Stimulated activated CD4-positive, alpha-beta T cell treated with anti-CD3 and anti-CD28 coated beads, TNF-alpha, amount 100 ng/mL, for 1 hour (primary cell): ENCODE measurements at places on chromosomes 2 and 18.

DNA sequence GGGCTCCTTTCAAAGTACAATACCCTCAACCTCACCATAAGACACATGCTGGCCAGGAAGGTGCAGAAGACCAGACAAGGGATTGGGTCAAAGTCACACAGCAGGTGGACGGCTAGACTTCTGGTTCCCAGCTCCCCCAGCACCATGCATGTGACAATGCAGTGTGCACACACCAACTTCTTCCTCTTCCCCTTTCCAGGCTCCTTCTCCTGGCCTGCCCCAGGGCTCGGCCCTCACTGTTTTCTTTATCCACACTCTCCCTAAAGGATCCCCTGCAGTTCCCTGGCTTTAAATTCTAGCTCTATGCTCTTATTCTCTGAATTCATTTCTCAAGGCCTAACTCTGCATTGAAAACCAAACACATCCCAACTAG is 82.3 kb downstream of the LOXHD1 start:
- DNase-seq: no peak

DNA sequence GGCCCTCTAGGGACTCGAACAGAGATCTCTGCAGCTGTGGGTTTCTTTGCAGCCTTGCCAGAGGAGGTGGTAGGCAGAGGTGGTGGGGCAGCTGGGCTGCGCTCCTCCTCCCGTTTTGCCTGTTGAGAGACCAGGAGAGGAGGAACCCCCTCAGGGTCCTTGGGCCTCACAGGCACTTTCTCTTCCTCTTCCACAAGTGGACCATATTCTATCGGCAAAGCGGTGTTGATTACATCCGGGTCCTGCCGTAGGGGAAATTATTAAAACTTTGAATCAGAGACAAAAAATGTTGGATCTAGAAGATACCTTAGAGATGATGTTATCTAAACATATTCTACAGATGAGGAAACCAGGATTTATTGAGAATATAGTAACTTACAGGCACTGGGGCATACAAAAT is 78.5 kb downstream of the CLIP4 start:
- no peak for DNase-seq

DNA sequence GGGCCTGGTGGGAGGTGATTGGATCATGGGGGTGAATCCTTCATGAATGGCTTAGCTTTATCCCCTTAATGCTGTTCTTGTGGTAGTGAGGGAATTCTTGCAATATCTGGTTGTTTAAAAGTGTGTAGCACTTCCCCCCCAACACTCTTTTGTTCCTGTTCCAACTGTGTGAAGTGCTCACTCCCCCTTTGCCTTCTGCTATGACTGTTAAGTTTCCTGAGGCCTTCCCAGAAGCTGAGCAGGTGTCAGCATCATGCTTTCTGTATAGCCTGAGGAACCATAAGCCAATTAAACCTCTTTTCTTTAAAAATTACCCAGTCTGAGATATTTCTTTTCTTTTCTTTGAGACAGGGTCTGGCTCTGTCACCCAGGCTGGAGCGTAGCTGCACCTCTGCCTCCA is 139.4 kb downstream of the RNF152 start:
- DNase-seq: no peak

DNA sequence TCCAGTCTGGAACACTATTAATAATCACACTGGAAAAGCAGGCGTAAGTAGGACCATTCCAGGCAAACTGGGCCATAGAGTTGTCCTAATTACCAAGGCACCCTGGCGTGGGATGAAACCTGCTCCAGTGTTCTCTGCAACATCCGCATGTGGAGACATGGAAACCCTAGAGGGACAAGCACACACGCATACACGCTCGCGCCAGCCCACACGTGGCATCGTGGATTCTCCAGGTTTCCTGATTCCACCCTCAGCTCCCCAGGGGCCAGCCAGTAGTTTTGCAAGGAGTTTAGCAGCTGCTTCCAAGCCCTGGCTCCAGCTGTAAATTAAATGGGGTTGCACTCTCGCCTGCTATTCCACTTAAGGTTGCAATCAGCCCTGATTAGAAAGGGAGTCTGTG is 127.7 kb downstream of the DYSF start:
- DNase-seq: no peak

DNA sequence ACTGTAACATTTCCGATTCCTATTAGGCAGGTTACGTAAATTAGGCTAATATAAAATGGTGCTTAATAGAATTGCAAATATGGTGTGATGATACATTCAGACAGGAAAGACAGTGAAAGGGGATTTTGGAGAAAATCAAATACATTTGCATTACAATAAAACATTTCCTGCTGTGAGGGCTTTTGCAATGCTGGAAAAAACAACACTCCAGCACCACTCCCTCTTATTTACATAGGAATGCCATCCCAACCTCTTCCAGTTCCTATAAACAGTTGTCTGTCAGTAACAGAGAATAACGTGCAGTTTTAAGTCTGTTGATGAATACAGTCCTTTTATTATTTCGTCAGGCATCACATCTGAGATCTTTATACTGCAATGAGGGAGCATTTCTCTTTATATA is 298.8 kb upstream of the FANCL start:
- DNase-seq: no peak

- DNase-seq: no peak
Observed at GRCh38 chr2:96164459-96165184, 19.4 kb upstream of the DUSP2 start.

- DNase-seq: no peak
Observed at GRCh38 chr2:106115250-106115649, 78.9 kb downstream of the UXS1 start.

DNA sequence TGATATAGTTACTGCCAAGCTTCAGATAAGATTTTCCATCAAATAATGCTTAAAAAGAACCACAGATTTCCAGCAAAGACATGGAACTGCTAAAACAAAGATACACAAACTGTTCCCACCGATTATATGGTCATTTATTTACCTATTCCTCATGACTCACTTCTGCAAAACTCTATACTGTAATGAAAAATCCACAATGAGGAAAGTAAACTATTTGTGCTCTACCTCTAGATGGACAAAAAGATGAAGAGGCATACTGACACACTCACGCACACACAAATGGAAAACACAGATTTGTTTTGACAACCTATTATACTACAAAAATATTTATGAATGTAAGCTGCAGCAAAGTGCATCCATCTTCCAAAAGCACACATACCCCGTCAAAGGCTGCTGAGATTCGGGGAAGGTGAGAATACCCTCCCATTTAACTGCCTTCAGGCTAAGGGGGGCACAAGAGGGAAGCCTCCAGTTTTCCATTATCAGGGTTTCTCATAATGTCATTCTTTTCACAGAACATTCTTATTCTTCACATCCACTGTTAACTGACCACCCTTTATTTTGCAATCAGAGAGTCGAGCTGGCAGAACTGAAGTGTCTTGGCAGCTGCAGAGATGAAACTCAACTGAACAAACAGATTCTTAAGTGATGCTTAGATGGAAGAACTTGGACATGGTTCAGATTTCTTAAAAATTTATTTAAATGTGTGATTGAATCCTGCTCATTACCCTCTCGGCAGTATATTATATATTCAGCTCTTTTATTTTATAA is 115.9 kb upstream of the TANK start:
- DNase-seq: no peak

DNA sequence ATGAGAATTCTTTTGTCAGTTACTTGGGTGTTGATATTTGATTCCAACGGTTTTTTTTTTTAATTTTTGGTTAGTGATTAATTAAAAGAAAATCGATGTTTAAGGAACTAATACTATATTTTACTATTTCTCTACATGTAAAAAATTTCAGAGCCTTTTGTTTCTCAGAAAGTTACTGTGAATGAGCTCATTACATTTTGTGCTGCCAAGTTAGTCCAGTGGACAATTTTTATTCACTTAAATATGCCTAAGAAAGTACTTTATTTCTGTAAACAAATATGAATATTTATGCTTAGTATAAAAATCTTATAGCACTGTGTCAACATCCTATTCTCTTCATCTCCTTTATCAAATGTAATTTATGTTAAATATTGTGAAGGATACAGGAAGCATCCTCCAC is 309.3 kb downstream of the CTNNA2 start:
- no peak for DNase-seq

- DNase-seq: no peak
Observed at GRCh38 chr2:1491751-1492150, 78.5 kb downstream of the TPO start.

DNA sequence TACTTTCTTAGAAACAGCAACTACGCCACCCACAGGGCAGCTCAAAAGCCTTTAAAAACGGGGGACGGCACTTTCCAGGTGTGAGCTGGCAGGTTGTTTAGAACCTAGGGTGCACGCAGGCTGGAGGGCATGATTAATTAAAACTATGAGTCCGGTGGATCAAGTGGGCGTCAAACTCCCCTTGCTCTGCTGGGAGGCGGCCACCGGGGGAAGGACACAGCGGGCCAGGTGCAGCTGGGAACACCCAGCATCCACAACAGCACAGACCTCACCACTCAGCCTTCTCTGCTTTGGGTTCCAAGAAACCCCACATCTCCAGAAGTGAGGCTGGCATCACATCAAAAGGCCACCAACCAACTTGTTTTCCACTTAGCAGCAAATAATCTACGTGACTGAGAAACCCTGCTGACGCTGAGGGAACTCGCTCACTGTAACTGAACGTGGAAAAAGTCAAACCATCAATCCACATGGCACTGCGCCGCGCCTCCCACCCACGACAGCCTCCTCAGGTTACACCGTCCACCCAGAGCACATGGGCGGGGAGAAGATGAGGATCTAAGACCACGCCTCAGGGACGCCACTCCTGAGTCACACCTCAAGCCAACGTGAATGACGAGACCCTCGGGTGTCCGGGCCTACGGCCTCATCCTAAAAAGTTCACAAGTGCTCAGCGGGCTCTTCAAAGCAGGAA is 118.2 kb downstream of the ZNF516 start:
- no peak for DNase-seq

DNA sequence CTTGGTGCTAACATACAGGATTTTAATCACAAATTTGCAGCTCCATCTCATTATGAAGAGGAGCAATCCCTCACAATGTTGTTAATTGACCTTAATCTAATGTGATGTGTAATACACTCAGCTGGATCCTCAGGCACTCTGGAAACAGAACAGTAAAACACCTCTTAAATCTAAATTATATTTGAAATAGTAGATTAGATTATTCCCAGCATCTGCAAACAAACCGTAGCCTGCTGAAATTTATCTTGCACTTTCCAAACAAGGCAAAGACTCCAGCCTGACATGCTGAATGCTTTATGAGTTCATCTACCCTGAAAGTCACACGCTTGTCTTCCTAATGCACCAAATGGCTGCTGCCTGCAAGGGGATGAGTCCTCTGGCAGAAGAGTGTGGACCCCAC is 402.3 kb upstream of the GYPC start:
- no peak for DNase-seq

- no peak for DNase-seq
Observed at GRCh38 chr2:162710287-162710890, 128.2 kb downstream of the KCNH7 start.
